ENCODE measurements at places on chromosomes 6 and 20.

GRCh38 chr20:41395667-41396664 lies 29.3 kb upstream of the EMILIN3 start:
- DNase-seq, result no peak

DNA sequence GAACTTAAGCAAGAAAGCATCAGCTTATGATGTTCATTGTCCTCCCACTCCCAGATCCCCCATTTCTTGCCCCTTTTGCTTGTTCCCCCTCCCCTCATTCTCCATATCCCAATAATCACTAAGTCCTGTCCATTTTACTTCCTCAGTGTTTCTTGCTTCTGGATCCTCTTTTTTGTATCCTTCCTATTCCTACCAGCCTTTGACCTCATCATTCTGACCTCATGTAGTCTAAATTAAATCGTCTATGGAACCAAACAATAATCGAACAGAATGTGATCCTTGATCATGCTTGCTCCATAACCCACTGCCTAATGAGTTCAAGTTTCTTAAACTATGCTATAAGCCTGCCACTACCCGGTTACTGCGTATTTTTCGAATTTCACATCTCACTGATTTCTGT lies 5.4 kb upstream of the RSPH3 start:
- DNase-seq, result no peak

- no peak for DNase-seq
These were observed 53.1 kb downstream of the IL20RA start for GRCh38 chr6:136991646-136992045.

GRCh38 chr6:54217018-54217417 lies 91.2 kb upstream of the TINAG start:
- no peak for DNase-seq

- no peak for DNase-seq
These were observed 125.5 kb downstream of the EPHA7 start for GRCh38 chr6:93293872-93294271.

DNA sequence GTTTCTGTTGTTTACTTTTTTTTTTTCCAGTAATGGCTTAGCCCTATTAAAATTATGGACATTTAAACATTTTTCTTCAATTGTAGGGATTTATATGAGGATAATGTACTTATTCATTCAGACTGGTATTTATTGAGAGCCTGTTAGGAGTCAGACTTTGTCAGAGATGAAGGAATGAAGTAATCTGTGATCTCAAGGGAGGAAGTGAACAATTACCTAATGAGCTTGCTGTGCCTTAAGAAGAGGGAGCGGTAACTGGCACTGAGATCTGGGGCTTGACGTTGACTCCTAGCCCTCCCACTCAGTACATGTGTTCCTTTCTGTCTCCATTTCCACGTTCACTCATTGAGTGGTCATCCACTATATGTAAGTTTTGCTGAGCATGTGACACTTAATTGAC lies 12.6 kb downstream of the AFDN start:
- no peak for DNase-seq

- DNase-seq, result no peak
These were observed 25.5 kb upstream of the WFDC2 start for GRCh38 chr20:45444050-45444449.

DNA sequence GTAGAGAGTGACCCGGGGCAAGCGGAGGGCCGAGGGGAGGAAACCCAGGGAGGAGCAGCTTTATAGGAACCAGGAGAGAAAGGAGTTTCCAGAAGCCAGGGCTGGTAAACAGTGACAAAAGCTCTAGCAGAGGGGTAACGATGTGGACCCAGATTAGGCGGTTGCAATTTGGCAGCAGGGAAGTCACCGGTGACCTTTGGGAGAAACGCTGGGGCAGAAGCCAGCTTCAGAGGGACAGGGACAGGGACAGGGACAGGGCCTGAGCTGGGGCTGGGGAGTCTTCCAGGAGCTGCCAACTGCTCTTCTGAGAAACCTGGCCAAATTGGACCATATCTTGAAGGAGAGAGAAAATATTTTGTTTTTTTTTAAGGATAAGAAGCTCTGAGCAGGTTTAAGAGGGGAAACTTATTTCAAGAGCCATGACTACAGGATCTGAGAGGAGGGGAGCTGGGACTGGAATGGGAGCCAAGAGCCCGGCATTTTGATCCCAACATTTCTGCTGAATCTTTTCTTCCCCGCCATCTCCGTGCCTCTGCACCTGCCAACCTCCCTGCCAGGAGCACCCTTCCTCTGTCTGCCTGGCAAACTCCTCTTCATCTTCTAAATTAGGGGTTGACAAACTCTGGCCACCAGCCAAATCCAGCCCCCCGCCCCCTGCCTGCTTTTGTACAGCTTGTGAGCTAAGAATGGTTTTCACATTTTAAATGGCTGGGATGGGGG lies 22.6 kb upstream of the PREX1 start:
- no peak for DNase-seq

GRCh38 chr20:5674176-5674660 lies 76.0 kb upstream of the SHLD1 start:
- peak; percentile 38 for DNase-seq

- DNase-seq, result no peak
These were observed 352.2 kb downstream of the BTBD9 start for GRCh38 chr6:38287487-38287886.

GRCh38 chr6:137145421-137145820 lies 28.0 kb downstream of the IL22RA2 start:
- DNase-seq, result no peak

DNA sequence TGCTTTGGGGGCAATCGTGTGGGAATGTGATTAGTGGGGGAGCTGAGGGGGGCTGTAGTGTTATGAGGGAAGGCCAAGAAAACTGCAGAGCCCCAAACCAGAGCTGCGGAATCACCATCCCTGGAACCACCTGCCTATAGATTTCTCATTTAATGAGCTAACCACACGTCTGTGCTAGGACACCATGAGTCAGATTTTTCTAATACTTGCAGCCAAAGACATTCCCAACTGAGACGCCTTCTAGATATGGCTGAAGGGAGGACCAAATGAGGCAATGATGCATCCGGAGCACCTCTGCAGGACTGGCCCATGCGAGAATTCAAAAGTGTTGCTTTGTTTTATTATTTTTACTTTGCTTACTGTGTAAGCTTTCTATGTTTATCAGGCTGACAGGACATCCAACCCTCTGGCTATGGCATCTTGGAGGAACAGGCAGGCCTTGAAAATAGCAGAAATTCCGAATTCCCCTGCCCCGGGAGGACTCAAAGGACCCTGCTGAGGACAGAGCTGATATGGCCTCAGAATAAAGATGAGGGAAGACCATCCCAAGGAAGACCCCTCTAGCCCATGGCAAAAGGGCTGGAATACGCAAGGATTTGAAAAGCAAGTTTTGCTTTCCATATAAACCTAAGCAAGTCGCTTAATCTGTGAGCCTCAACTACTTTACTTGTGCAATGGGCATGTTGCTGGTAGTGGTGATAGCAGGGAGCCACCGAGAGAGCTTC lies 3.1 kb upstream of the PTGIS start:
- DNase-seq, result no peak

- DNase-seq, result no peak
These were observed 65.7 kb downstream of the ZC2HC1B start for GRCh38 chr6:143929975-143930374.

- no peak for DNase-seq
These were observed 84.2 kb downstream of the MRPL14 start for GRCh38 chr6:44042989-44043478.

DNA sequence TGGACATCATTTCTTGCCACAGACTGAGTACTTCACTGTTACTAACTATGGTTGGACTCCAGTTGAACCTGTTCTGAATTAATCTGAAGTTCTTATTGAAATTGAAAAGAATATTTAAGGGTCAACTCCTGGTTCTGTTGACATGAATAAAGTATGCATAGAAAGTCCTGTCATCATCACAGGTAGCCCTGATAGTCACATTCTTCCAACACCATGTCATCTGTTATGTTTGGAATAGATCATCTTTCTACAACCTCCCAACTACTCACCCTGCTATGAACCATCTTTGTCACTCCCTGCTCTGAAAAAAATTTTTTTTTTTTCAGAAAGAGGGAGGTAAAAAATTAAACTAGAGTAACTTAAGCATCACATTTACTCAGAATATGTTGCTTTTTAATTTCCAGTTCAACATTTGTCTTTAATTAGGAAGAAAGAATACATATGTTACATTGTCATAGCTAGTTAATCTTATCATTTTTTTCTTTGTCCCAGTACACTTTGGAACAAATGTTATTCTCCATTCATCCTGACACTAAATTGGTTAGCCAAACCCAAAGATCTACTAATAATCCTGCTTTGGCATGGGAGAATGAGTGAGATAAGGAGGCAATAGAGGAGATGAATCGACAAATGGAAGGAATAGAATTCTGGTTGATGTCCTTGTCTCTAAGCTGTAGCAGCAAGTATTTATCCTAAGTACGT lies 775.1 kb upstream of the NRSN1 start:
- no peak for DNase-seq

DNA sequence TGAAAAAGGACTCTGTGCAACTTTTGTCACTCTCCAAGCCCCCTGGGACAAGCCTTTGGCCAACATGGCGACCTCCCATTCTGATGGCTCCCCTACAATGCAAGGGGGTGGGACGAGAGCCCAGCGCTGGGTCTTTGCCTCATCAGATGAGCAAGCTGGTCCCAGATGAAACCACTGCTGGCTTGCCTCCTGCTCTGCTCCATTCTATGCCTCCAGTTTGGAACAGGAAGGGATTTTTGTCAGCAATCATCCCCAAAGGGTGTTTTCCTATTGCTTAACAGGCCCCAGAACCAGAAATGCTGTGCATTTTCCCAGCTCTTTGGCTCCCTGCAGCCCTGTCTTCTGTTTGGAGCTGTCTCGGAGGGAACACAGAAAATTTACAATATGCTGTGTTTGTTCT lies 412.7 kb downstream of the MAFB start:
- no peak for DNase-seq
